ENCODE measurements at places on chromosomes 7 and 10. TPM values are rescaled to one million over a fixed set of nuclear protein-coding genes. Genes with fewer than 3 reads are reported as not detected.

GRCh38 chr7:74683799-74684198 lies 26.3 kb downstream of the GTF2I start:
- DNase-seq: no peak

DNA sequence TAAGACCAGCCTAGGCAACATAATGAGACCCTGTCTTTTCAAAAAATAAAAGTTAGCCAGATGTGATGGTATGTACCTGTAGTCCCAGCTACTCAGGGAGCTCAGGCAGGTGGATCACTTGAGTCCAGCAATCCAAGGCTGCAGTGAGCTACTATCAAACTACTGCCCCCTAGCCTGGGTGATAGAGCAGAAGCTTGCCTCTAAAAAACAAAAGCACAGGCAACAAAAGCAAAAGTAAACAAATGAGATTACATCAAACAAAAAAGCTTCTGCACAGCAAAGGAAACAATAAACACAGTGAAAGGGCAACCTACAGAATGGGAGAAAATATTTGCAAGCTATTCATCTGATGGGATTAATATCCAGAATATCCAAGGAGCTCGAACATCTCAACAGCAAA lies 65.4 kb downstream of the FANK1 start:
- no peak for DNase-seq

The MMRN2 gene
- 0.94 TPM for total RNA-seq

The FOXI2 gene
- total RNA-seq: not detected

The OR6B1 gene
- total RNA-seq: not detected

- DNase-seq: no peak
Observed at GRCh38 chr10:125004571-125005311, 62.8 kb downstream of the ZRANB1 start.

Measured in myocyte (in vitro differentiated cells).